Astrocyte of the spinal cord (primary cell): ENCODE measurements at places on chromosomes 5 and 9.

DNA sequence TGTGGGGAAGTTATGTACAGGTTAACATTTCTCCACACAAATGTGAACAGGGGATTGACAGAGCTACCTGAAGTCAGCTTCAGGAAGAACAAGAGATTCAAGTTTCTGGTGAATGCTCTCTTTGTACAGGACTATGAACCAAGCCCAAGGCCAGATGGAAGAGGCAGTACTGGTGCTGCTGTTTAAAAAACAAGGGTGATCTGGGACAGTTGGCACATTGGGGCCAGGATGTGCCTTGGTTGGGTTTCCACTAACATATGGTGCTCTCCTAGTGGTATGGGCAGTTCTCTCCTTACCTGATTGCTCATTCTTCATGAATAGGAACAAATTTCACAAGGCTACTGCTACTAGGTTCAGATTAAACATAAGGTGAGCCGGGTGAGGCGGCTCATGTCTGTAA lies 40.0 kb downstream of the MTMR12 start:
- no peak for DNase-seq

- no peak for DNase-seq
These were observed 30.4 kb upstream of the OTULINL start for GRCh38 chr5:14551211-14551610.

DNA sequence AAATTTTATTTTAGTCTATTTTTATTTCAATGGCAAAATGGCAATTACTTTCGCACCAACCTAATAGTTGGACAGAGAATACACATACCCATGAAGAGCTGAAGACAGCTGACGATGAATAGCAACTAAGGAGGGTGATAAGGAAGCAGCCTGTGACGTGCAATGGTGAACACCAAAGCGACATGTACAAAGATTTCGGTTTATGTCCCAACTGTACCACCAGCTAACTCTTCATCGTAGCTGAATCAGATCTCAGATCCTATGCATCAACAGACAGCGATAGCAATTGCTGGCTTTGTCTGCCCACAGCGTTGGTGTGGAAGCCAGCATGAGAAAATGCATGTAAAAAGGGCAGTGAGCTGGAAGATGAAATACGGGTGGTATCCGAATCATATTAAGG lies 130.6 kb upstream of the ANKH start:
- DNase-seq: no peak

GRCh38 chr5:39143151-39143860 lies 69.1 kb upstream of the RICTOR start:
- DNase-seq: no peak

DNA sequence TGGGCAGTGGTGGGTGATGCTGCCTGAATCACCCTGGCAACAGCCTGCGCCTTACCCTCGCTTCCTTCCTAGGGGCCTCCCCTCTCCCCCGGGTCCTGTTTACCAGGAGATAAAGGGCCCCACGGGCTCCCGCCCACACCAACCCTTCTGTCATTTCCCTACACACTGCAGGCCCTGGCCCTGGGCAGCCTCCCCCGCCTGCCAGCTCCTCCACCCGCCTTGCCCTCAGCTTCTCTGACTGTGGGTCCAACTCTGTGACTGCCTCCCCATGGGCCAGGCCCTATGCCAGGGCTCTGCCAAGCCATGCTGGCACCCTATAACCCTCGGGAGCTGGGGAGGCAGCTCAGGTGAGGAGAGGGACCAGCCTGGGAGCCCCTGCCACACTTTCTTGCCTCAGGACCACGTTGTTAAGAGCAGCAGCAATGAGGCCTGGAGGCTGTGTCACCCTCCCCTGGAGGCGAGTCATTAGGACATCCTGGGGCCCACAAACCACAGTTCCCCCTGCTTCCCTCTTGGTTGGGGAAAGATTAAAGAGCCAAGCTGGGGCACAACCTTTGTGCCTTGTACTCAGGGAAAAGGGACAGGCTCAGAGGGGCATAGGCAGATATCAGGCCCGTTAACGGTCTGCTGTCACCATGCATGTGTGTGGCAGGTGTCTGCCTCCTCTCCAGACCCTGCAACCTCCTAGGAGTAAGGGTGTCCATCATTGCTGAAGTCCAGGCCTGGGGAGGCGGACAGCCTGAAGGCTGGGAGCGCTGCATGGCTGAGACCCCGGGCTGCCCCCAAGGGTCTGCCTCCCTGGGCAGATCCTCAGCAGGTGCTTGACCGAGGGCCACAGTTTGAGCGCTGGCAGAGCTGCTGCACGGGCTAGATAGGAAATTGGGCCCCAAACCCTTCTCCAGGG lies 2.8 kb downstream of the MGAT4B start:
- no peak for DNase-seq
